ENCODE measurements at places on chromosomes 3 and 15.

- no peak for DNase-seq
Observed at GRCh38 chr3:158725348-158726011, 6.8 kb downstream of the RARRES1 start.

- no peak for DNase-seq
Observed at GRCh38 chr3:10968401-10968800, 24.1 kb upstream of the SLC6A1 start.

GRCh38 chr3:53282581-53282980 is 26.8 kb upstream of the TKT start:
- DNase-seq, result no peak

DNA sequence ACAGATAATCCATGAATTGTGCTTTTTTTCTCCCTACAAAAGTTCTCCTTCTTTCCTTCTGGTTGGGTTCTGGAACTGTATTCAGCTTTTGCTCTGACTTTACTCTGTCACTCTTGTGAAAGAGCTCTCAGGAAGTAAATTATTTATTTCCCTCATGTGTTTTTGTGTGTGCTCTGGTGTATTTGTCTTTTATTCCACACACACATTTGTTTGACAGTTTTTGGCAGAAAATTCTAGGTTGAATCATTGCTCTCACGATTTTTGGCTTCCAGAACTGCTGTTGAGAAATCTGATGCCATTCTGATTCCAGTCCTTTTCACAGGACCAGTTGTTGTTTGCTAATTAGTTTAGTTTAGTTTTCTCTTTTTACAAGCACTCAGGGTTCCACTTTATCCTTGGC is 172.8 kb downstream of the PLCH1 start:
- DNase-seq, result no peak

DNA sequence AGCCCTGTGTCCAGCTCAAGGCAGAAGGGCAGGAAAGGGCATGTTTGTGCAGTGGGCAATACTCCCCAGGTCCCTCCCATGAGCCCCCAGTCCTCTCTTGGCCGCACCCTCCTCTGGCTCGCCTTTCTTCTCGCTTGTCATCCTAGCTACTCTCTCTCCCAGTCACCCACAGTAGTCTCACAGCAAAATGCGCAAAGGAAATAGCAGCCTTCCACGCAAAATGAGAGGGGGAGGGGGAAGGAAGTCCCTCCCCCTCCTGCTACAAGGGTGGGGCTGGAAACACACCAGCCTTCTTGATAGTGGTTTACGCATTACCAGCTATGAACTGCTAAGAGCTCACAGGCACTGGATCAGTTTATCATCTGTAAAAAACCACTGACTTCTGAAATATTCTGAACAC is 83.8 kb downstream of the GADL1 start:
- no peak for DNase-seq

GRCh38 chr3:158912621-158913020 is 110.8 kb downstream of the MFSD1 start:
- no peak for DNase-seq

DNA sequence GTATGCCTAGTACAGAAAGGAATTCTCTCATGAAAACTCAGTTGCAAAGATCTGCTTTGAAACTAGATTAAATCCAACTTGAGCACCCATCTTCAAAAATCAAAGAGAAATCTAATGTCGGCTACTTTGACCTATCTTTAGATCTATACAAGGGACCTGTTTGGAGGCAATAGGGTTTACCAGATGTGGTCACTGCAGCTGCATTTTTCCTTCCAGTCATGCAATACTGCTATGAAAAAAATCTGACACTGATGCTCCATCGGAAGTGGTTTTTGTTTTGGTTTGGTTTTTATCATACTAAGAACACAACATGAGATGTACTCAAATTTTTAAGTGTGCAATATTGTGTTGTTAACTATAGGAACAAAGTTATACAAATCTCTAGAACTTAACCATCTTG is 169.5 kb downstream of the BCHE start:
- no peak for DNase-seq

- DNase-seq, result no peak
Observed at GRCh38 chr3:186483611-186484340, 60.4 kb downstream of the CRYGS start.

- no peak for DNase-seq
Observed at GRCh38 chr3:67437789-67438188, 216.6 kb downstream of the SUCLG2 start.

DNA sequence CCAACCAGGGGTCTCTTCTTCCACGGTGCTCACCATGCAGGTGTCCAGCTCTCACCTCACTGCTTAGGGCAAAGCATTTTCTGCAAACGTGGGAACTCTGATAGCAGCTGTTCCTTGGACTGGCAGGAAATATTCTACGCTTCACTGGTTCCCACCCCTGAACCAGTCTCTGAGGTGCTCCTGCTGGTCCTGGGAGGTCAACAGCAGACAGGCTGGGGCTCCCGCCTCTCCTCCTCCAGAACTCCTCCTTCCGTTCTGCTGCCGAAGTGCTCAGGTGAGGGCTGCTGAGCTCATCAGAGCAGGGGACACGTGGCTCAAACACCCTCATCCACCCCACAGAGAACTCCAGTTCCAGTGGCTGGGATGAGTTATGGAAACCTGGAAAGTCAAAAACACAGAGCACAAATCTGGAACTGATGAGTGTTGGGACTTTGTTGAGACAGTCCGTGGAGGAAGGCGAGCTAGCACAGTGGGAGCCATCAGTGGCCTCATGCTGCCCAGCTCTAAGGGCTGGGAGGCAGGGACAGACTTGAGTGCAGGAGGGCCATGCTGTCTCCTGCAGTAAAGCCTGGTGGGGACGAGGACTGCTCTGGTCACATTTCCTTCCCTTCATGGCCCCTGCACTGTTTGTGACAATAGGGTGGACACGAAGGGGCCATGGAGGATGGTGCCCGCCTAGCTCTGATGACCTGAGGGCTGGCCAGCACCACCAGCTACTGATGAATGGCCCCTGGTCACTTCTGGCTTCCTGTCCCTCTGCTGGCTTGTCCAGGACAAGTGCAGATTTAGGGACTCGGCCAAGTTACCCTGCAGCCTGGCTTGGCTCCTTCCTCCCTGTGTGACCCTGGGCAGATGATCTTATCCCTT is 137.8 kb downstream of the KLF13 start:
- no peak for DNase-seq

DNA sequence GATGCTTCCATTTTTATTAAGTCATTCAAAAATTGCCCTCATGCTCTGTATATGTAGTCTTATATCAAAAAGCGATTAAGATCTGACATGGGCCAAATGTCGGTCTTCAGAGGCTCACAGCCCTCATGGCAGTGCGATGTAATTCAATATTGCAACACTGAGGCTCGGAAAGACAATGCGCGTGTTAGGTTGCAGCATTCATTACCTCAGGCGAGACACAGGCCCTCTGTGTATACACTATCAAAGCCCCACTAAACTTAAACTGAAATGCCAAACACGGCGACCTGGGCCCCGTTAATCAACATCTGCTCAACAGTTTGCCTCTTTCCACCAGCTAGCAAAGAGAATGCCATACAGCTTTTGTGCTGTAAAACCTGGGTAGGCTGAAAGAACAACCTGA is 413.4 kb downstream of the ERC2 start:
- DNase-seq, result no peak

GRCh38 chr3:143207338-143207961 is 87.9 kb downstream of the CHST2 start:
- no peak for DNase-seq

DNA sequence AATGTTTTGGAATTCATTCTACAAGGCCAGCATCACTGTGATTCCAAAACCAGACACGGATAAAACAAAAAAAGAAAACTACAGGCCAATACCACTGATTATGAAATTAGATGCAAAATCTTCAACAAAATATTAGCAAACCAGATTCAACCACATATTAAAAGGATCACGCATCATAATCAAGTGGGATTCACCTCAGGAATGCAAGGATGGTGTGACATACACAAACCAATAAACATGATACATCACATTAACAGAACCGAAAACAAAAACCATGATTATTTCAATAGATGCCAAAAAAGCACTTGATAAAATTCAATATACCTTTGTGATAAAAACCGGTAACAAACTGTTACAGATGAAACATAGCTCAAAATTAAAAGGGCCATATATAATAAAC is 48.9 kb downstream of the DLG1 start:
- DNase-seq, result no peak

- DNase-seq, result no peak
Observed at GRCh38 chr15:34470892-34471291, 33.3 kb upstream of the GOLGA8A start.

- DNase-seq, result no peak
Observed at GRCh38 chr3:122406198-122406597, 9.7 kb downstream of the WDR5B start.

GRCh38 chr3:75906555-75907112 is 121.3 kb upstream of the ZNF717 start:
- no peak for DNase-seq

DNA sequence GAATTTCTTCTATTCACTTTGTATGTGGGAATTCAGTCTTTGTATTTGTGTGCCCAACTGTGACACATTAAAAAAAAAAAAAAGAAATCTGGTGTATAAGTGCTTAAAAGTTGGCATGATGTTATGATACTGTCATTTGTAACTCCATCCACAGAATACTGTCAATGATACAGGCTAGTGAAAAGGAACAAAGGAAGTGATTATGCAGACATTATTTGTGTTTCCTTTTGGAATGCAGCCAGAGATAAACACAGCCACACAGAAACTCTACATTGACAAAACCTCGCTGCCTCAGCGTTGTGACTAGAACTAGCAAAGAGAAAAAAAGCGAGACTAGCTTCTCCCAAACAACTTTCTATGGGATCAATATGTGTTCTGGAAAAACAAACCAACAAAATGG is 519.2 kb upstream of the AGTR1 start:
- no peak for DNase-seq

DNA sequence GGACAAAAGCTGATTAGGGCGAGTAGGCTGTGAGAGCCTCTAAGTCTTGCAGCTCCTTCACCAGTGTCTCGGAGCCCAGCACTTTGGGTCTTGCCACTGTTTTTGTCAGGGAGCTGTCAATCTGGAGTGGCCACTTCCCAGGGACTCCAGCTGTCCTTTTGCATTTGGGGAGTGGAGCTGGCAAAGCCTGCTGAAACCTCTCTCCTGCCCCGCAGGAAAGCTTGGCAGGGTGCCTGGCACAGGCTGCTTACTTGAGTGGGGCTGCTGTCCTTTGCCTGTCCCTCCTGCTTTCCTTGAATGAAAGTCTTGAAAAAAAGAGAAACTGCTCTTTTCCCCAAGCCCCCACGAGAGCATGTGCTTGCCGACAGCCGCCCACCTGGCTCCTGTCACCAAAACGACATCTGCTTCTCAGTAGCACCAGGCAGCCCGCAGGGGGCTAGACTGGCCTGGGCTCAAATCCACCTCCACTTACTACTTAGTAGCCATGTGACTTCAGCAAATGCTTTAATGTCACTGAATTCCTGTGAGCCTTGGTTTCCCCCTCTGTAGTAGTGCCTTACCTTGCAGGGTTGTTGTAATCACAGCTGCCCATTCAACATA is 13.7 kb downstream of the USP13 start:
- DNase-seq, result no peak

GRCh38 chr3:191391861-191392808 is 61.8 kb upstream of the UTS2B start:
- DNase-seq, result no peak

DNA sequence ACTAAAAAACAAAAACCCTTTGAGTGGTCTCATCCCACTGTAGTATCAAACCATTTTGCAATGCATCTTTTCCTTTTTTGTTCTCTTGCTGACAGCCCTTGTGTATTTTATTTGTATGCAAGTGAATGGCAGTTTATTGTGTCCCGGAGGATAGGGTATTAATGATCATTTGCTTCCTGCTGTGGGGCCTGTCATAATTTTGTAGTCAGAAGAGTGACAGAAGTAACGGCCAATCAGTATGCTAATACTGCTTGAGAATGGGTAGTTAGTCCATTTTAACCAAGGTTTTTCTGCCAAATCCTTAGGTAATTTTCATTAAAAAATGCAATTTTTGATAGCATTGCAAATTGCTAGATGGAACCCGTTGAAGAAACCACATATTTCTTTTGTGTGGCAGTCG is 75.5 kb upstream of the PLSCR5 start:
- no peak for DNase-seq

DNA sequence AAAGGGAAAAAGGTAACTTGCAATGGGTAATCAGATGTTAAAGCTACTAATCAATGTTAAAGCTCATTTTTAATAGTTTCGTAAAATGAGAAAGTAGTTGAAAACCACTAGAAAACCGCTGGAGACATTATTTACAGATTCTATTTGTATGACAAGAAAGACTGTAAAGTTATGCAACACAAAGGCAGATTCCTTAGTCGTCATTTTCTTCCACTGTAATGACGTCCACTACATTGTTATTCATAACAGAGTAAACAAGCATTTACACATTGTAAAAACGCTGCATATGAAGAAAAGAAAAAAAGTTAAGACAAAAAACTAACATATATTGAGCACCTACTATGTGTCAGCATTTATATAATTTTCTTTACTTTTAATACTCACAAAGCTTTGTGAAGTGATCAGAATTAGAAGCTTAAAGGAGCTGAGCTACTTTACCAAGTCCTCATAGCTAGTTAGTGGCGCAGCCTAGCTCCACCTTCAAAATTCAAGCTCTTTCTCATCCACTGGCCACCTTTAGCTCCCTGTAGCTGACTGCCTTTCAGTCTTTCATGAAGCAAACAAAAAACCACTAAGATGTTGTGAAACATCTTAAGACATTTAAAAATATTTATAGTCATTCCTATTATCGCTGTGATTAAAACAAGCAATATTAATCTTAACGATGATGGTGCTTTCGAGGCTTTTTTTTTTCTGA is 100.1 kb upstream of the CDIN1 start:
- no peak for DNase-seq

DNA sequence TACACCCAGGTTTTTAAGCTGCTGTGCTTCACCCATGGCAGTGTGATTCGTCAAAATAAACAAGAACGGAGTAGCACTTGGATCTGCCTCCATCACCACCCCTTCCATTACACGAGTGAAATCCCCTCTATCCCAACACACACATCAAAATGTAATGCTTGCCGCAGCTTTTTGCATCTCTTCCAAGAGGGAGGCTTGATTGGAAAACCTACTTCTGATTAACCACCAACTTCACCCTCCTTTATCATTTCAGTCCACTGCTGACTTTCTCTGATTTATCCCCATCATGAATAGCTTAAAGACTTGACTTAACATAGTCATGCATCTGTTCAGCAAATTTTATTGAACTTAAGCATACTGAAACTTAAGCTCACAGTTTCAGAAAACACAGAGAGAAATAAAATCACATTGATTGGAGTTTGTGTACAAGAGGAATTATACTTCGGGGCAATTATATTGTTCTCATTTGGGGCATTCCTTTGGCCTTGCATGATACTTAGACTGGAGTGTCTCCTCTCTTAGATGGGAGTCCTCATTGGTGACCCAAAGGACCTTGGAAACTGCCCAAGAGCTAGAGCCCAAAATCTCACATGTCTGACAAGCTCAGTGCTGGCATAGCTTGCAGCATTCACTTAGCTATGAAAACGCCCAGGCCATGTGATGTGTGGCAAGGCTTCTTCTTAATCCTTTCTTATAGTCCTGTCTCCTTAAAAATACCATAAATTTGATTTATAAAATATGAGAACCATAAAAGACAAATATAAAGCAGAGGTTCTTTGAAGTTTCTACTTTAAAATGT is 124.3 kb upstream of the UMPS start:
- DNase-seq, result no peak

Measured in activated CD8-positive, alpha-beta memory T cell treated with anti-CD3 and anti-CD28 coated beads for 48 hours (primary cell).